ENCODE measurements at places on chromosomes 5 and 9. TPM values are rescaled to one million over a fixed set of nuclear protein-coding genes. Genes with fewer than 3 reads are reported as not detected.

Gene ANKRD18B
- 1.6 TPM for total RNA-seq

- DNase-seq = no peak
- H3K36me3 ChIP-seq = no peaks in the 10 kb centered on the region
- H3K27me3 ChIP-seq = no peaks in the 10 kb centered on the region
- H3K4me1 ChIP-seq = no peaks in the 10 kb centered on the region
- no peak overlapping the region for H3K4me3 ChIP-seq
Measured at GRCh38 chr9:122619996-122620395, 5.5 kb downstream of the OR1Q1 start.

Gene FOXI1
- not detected for total RNA-seq

Gene MUSK
- total RNA-seq = 0.32 TPM

GRCh38 chr5:43771611-43772031, 168.6 kb downstream of the NNT start:
- H3K27me3 ChIP-seq = no peaks in the 10 kb centered on the region
- DNase-seq = no peak
- H3K27ac ChIP-seq = no peak overlapping the region
- H3K4me1 ChIP-seq = peaks cover 38% of the 10 kb centered on the region
- no peak overlapping the region for H3K4me3 ChIP-seq

Gene INSL6
- total RNA-seq = not detected

Data from mesothelial cell of epicardium (in vitro differentiated cells).